ENCODE measurements at places on chromosomes 12 and 14.

- no peak for DNase-seq
These were observed 52.6 kb downstream of the SEC23A start for GRCh38 chr14:39050389-39050788.

- no peak for DNase-seq
These were observed 197.3 kb downstream of the TMTC3 start for GRCh38 chr12:88339254-88339949.

GRCh38 chr14:31449971-31450610 is 7.2 kb downstream of the DTD2 start:
- DNase-seq, result no peak

- DNase-seq, result no peak
These were observed 185.3 kb downstream of the KIF26A start for GRCh38 chr14:104323551-104324175.

GRCh38 chr12:197347-197746 is 16.6 kb downstream of the SLC6A12 start:
- DNase-seq, result no peak

GRCh38 chr12:105681341-105681740 is 350.9 kb downstream of the C12orf75 start:
- DNase-seq, result no peak

- DNase-seq, result no peak
These were observed 2.9 kb upstream of the MYH7 start for GRCh38 chr14:23438101-23438971.

DNA sequence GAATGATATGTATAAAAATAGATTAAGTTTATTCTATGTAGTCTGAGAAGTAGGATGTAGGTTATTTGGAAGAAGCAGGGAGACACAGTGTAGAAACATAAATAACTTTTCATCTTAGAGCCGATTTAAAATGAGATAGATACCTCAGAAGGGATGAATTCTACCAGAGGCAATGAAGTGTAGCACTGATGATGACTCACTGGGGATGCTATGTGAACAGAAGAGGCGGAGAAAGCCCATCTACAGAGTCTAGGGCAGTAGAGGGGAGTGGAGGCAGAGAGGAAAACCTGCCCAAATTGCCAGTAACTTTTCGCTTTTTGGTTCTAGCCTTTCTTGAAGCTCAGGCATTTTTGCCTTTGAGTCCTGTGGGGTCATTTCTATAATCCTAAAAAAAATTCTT is 451.8 kb downstream of the ATP23 start:
- DNase-seq, result no peak

Measured in activated naive CD8-positive, alpha-beta T cell treated with anti-CD3 and anti-CD28 coated beads, Interleukin-2, amount 50 U/mL, for 16 hours (primary cell).